ENCODE measurements at places on chromosomes 2 and 18.

GRCh38 chr2:218648088-218648786, 11.2 kb downstream of the ZNF142 start:
- DNase-seq, result peak; percentile 44

- DNase-seq, result peak; percentile 48
These were observed 17.7 kb upstream of the NFE2L2 start for GRCh38 chr2:177282181-177282641.

GRCh38 chr2:207501802-207502576, 27.8 kb upstream of the CREB1 start:
- DNase-seq, result peak; percentile 52

DNA sequence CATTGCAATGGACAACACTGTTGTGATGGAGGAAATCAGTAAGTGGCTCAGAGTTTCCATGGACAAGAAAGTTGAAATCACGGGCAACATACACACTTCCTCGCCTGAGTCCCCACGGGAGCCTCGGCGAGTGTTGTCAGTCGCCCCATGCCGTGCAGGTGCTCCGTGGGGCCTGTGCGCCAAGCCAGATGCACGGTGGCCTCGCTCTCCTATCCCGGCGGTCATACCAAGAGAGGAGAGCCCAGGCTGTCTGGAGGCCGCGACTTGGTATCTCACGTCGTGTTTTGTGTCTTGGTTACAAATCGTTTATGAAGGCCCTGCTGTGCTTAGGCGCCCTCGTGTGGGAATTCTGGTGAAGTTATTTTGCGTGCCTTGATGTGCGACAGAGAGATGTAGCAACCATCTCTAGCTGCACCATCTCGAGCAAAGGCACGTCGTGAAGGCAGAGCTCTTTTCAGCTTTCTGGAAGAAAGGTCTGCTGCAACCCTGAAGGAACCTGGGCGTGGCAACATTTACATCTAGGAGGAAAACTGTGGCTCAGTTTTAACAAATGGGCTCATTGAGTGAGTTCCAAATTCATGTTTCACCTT, 21.8 kb downstream of the ATG4B start:
- DNase-seq, result peak; percentile 64

DNA sequence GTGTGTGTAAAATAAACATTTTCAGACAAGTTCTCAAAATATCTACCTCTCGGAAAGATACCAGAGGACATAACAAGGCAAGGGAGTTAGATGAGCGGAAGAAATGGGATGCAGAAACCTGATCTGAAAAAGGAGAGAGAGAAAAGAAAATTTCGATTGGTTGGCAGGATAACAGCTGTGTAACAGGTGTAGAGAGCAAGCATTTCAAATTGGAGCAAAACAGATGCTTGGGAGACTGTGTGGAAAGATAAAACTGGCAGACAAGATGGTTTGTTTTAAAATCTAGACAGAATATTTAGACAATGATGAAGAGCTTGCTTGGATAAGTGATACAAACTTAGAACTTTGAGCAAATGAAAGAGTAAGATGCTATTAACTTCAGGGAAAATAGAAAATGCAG, 20.2 kb downstream of the CHST9 start:
- no peak for DNase-seq

- DNase-seq, result no peak
These were observed 56.1 kb downstream of the FARP2 start for GRCh38 chr2:241412144-241412543.

GRCh38 chr18:34224423-34225217, at the start of gene NOL4:
TSS of gene NOL4 (minus strand) at chr18:34224913. CDS start at chr18:34223253, 1,660 bp downstream.
- DNase-seq, result no peak

DNA sequence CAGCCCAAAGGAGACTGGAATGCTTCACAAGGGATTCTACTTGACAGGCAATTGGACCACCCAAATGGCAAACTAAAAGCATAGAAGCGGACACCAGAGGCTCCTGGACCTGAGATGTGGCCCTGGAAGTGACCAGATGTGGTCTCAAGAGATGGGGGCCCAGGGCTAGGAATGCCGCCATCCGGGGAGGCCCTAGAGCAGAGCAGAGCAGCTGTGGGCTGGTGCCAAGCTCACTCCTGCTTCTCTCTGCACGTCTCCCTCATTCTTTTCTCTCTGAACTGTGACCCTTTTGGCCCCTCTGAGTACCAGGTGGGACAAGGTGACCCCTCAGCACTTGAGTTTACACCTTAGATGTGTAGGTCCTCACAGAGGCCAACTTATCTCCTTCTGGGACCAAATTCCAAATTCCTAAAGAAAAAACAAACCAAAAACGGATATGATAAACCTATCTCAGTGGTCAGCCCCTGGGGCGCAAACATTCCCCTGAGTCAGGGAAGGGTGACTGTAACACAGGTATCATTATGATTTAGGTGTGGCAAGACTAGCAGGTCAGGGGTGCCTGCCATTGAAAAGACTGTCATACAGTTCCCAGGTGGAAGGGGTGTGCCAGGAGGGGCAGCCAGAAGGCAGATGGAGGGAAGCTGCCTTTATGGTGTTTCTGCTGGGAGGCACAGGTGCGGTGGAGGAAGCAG, 6.5 kb upstream of the IL1R2 start:
- DNase-seq, result no peak

DNA sequence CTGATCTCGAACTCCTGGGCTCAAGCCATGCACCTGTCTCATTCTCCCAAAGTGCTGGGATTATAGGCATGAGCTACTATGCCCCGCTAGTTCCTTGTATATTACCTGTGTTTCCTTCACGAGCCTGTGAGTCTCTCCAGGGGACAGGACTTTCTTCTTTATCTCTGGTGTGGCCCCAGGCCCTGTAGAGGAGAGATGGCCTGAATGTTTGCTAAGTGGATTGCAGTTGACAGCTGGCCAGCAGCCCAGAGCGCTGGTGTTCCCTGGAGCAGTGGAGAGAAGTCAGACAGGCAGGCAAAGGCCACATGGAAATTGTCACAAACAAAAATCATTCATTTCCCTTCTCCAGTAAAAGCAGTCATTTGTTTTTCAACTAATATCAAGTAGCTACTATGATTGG, 17.9 kb downstream of the LPIN1 start:
- no peak for DNase-seq

DNA sequence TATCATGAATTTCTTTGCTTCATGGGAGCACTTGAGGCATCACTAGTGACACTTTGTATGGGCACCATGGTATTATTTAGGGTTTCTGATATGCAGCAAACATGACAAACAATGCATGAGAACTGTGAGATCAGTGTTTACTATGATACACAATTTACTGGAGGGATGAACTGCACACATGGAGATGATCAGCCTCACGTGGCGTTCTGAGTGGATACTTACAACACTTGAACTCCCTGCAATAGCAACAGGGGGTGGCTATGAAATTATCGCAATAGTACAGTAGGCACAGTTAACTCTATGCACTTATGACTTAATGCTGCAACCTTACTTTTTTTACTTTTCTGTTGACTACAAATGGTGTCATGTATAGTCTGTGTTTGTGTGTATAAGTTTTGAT, 18.5 kb upstream of the UGT1A8 start:
- DNase-seq, result no peak

DNA sequence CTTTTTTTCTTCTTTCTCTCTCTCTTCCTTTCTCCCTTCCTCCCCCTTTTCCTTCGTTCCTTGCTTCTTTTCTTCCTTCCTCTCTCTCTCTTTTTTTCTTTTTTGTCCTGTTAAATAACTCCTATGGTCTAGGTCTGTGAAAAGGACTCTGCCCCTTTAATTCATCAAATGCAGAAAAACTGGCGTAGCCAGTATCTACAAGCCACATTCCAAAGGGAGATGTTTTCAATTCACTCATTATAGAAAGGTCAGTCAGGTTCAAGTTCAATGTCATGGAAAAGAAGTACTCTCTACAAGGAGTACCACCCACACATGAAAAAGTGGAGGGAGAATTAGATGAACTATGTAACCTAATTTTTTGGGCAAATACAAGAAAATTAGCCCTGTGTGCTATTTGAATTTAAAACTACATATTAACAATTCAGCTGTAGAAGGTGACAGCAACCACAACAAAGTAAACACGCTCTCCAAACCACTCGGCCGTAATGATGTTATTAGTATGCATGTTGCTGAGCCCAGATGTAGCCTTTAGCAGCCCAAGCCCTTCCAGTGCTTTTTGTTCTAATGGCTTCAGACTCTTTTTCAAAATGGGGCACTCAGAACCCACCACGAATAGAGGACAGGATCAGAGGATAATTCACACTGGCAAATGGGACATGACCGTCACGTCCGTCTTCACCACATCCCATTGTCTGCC, 735.4 kb upstream of the FANCL start:
- no peak for DNase-seq

DNA sequence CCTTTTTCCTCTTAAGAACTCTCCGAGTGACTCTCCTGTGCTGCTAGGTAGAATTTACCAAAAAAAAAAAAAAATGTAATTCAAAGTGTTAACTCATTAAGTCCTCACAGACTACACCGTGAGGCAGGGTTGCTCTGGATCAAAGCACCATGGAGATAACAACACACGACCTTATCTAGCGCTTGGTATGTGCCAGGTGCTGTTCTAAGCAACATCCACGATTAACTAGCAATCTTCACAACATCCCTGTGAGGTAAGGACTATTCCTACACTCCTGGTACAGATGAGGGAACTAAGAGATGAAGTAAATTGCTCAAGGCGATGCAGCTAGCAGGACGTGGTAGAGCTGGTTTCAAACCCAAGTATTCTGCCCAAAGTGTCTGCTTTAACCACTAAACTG, 1.8 kb downstream of the MOGAT1 start:
- no peak for DNase-seq

GRCh38 chr2:3513026-3513810, 6.1 kb downstream of the ADI1 start:
- no peak for DNase-seq

- DNase-seq, result no peak
These were observed 86.0 kb downstream of the ABCA12 start for GRCh38 chr2:215052404-215052803.

DNA sequence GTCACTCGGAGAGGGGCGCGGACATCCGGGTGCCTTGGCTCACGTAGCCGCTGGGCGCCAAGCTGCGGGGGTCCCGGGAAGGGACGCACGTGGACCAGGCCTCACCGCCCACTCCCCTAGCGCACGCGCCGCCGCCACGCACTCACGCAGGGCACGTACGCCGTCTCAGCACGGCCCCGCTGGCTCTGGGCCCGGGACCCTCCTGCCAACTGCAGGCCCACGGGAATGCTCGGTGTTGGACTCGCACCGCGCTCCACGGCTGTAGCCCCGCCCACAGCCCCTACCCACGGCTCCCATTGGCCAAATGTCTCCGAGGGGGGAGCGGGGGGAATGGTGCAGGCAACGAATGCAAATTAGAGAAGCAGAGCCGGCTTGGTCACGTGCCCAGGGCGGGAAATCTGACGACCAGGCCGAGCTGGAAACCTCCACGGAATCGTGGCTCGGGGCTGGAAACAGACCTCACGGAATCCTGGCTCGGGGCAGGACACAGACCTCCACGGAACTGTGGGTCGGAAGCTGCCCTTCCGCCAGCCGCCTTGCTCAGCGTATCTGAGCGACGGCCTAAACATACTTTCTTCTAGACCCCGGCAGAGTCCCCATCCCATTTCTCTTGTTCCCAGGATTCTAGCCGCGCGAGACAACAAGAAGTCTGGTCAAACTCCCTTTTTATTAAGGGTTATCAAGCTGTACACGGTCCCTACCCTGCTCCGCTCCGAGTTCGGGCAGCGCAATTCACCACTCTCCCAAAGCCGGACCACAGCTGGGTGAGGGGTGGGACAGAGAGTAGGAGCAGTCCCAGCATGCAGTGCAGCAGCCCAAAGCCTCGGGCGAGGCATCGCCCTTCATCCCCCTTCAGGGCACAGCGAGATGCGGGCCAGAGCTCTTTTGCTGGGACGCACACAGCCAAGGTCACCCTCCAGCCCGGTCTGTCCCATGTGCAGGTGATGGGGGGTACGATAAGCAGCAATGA, at the start of gene ABCB6:
TSS of gene ABCB6 (minus strand) at position 227 of the 970 bp plus-strand sequence. CDS start 285 bp downstream, outside the sequence.
- DNase-seq, result peak; percentile 97

DNA sequence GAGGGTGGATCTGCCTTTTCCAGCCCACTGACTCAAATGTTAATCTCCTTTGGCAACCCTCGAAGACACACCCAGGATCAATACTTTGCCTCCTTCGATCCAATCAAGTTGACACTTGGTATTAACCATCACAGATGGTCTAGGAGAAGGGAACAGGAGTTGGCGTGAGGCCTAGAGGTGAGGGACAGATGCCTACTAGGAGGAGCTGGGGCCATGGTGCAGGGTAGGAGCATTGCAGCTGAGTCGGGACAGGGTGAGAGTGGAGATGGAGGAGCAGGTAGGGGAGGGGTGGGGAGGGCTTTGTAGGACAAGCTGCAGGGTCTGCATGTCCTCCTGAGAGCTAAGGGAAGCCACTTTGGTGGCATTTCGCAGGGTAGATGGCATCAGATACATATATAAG, 140.0 kb downstream of the VAPA start:
- DNase-seq, result no peak

- no peak for DNase-seq
These were observed 38.7 kb downstream of the ZC3H8 start for GRCh38 chr2:112216167-112216566.

- no peak for DNase-seq
These were observed 62.2 kb downstream of the HAUS1 start for GRCh38 chr18:46166261-46166970.

- DNase-seq, result peak; percentile 61
These were observed 111.5 kb upstream of the THSD7B start for GRCh38 chr2:136653861-136654260.

DNA sequence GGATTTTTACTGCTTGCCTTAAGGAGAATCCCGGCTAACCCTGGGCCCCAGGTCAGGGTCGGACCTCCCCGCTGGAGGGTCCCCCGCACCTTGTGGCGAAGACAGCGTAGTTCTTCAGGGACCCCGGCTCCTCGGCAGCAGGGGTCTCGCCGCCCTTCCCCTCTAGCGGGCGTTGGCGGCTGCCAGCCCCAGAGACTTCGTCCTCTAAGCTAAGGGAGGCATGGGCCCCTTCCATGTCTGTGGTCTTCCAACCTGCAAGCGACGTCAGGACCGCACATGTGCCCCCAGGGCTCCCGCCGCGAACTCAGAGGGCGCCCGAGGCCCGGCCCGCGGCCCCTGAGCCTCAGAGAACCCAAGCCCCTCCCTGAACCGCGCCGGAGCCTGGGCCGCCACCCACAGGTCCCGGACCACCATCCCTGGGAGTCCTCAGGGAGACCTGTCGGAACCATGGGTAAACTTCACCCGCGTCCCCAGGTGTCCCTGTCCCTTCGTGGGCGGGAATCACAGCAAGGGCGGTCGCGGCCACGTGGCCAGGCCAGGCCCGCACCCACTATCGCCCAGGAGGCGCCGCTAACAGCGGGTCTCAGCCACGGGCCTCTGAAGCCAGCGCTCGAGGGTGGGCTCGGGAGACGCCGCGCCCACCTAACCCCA, 562 bp downstream of the ANKMY1 start:
- peak; percentile 33 for DNase-seq

DNA sequence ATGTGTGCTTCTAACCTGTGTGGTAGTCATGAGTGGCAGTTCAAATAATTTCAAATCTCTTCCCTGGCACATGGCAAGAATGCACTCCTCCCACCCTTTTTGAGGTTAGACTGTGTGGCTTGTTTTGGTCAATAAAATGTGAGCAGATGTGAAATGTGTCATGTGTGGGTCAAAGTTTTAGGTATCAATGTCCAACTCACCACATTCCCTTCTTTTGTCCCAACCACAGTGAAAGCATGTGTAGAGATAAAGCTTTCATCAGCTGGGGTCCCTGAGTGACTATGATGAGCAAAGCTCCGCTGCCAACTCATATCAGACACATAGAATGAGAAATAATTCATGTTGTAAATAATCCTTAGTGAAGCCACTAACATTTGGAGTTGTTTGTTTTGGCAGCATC, 118.2 kb downstream of the PAX3 start:
- no peak for DNase-seq

Data from heart left ventricle (tissue), 16 donors.